ENCODE measurements at places on chromosomes 13 and 19. TPM values are rescaled to one million over a fixed set of nuclear protein-coding genes. Genes with fewer than 3 reads are reported as not detected.

The PRR20B gene
- total RNA-seq, result not detected

GRCh38 chr19:32877977-32878745, 8.6 kb upstream of the SLC7A9 start:
- DNase-seq, result no peak

GRCh38 chr13:30759748-30760147, 24.4 kb downstream of the ALOX5AP start:
- no peak for DNase-seq

The CILP2 gene
- 1.3 TPM for total RNA-seq

GRCh38 chr19:29086182-29086581, 126.8 kb downstream of the UQCRFS1 start:
- no peak for DNase-seq

DNA sequence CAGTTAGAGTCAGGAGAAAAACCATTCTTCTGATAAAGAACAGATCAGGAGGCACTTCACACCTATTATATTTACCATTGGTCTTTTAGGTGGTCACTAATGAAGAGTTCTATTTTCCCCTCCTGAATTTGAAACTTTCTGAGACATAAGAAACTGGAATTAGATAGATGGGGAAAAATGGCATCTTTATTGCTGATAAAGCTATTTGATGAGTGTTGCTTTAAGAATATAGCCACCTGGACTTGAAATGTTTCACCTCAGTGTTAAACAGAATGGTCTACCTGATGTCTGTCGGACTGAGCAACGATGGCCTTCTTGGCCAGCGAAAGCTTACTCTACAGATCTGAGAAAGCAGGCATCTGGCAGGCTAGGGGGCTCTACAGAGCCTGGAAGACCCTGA, 107.0 kb downstream of the SLITRK5 start:
- no peak for DNase-seq

DNA sequence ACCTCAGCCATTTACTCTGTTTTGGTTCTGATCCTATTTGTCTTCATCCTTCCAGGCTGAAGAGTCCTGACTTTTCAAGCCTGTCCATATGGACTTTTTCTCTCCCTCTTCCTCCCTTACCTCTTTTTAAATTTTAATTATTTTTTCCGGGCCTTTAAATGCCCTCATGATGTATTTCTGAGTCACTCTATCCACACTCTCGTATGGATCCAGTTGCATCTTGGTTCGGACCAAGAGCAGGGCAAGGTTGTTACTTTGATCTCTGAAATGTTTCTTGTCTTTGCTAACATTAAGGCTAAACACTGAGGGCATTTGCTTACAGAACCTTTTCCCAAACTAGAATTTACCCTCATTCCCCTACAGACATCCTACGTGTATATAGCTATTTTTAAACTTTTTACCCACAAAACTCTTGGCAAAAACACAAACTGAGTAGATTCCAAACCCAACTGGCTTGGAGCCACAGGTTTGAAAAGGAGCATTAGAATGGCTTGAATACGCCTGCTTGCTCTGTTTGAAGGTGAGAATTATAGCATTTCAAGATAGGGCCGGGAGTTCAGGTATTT, 47.4 kb upstream of the SERPINE3 start:
- no peak for DNase-seq

The ZNF302 gene
- 41.6 TPM for total RNA-seq

The KLK12 gene
- total RNA-seq, result not detected

Data from T-cell (primary cell).